ENCODE measurements at places on chromosomes 7 and 10.

DNA sequence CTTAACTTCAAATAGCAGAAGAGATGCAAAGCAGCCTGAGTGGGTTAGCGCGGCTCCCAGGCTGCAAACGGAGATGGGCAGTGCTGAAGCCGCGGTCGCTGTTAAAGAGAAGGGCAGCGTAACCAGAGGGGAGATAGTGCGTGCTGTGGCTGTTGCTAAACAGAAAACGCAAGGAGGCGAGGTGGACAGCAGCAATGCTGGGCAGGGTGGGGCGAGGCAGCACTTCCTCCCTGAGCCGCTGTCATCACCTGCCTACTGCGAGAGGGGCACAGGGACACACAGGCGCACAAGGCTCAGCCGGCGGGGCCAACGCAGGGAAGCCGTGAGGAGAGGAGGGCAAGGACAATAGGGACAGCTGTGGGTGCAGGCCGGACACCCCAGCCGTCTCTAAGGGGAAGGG lies 137.3 kb downstream of the MAD1L1 start:
- DNase-seq = no peak

GRCh38 chr7:66758950-66759628 lies 18.6 kb downstream of the RABGEF1 start:
- peak; percentile 22 for DNase-seq

DNA sequence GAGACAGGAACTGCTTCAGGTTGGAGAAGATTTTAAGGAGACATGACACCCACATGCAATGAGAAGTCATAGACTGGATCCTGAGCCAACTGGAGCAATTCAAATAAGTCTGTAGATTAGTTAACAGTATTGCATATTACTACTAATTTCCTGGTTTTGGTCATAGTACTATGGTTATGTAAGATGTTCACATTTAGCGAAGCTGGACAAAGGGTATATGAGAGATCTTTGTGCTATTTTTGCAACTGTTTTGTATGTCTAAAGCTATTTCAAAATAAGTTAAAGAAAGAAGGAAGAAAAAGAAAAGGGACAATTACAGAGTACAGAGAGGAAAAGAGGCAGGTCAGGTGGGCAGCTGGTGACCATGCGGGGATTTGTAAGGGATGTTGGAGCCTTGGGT lies 116.5 kb upstream of the SVIL start:
- no peak for DNase-seq

GRCh38 chr7:124412531-124412930 lies 353.1 kb downstream of the GPR37 start:
- no peak for DNase-seq

- no peak for DNase-seq
Observed at GRCh38 chr10:77566236-77566635, 71.4 kb downstream of the KCNMA1 start.

DNA sequence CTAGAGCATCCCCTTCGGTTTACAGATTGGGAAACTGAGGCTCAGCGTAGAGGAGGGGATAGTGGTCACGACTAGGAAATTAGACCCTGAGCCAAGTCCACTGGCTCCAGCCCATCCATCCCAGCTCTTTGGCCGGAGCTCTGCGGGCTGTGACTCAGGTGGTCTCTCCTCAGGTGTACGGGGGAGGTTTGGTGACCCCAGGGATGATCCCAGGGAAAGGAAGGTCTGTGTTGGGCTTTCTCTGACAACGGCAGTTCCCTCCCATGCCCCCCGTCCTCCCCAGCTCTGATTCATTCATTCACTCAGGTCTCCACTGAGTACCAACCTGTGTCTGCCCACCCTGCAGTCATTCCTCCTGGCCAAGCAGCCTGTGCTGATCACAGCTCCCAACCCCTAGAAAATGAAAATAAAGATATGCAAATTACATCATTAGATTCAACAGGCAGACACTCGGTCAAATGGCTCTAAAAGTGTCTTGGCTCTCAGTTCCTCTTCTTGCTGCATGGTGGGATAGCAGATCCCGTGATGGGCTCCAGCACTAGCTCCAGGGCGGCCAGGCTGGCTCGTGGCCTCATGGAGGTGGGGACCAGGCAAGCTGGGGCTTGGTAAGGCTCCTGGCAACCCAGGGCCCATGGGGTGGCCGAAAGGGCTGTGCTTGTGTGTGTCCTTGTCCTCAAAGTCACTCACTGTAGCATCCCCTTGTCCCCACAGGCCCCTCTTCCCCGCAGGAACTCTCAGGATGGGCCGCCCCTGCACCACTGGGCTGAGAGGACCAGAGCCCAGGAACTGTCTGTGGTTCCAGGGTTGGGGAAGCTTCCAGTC lies 37.8 kb downstream of the CLRN3 start:
- no peak for DNase-seq

DNA sequence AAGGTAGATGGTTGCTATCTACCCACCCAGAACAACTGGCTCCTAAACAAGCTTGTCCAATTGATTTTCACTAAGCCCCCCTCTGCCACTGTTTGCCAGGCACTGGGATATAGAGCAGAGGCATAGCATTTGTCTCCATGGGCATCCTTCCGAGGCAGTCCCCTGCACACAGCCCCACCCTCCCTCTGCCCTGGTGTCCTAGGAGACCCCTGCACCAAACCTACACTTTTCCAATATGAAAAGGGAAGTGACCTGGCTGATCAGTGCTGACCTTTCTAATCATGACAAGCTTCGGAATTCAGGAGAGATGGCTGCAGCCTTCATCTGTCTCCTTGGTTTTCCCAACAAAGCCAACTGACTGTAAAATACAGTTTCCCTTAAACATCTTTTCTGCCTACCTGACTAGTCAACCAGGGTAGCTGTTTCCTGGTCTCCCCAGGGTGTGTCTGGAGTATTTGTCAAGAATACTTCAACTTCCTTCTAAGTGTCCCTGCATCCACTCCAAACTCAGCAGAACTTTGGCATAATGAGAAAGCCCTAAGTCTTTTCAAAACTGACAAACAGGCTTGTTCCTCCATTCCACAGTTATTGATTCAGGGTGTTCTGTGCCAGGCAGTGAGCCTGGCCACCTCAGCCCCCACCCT lies 7.6 kb upstream of the SLC18A3 start:
- DNase-seq = no peak

- no peak for DNase-seq
Observed at GRCh38 chr10:101329341-101330032, 24.5 kb upstream of the BTRC start.

GRCh38 chr10:131537281-131537680 lies 225.8 kb upstream of the TCERG1L start:
- DNase-seq = no peak

- no peak for DNase-seq
Observed at GRCh38 chr7:151794508-151795167, 82.3 kb downstream of the PRKAG2 start.

GRCh38 chr7:92282930-92283329 lies 37.2 kb downstream of the ANKIB1 start:
- DNase-seq = no peak

Measured in fibroblast of mammary gland (primary cell).